ENCODE measurements at places on chromosomes 16 and 17. TPM values are rescaled to one million over a fixed set of nuclear protein-coding genes. Genes with fewer than 3 reads are reported as not detected.
A peak's percentile ranks its signal among the peaks of the same experiment; 100 is the strongest.

- peaks cover 57% of the 10 kb centered on the region for H3K27me3 ChIP-seq
- peak within 1 kb of the TSS; percentile 22 for H3K4me3 ChIP-seq
- no peaks in the 10 kb centered on the region for H3K4me1 ChIP-seq
- H3K36me3 ChIP-seq = no peaks in the 10 kb centered on the region
These were observed at the start of gene MARVELD3 for GRCh38 chr16:71626018-71626857. Gene MARVELD3, plus strand, starts transcription at chr16:71626184. Its CDS starts 46 bp downstream, at chr16:71626230.

- H3K36me3 ChIP-seq = peaks cover 28% of the 10 kb centered on the region
- H3K4me3 ChIP-seq = no peak overlapping the region
- DNase-seq = no peak
- H3K27ac ChIP-seq = no peak overlapping the region
- peaks cover 28% of the 10 kb centered on the region for H3K27me3 ChIP-seq
These were observed 3.3 kb downstream of the TSPOAP1 start for GRCh38 chr17:58325289-58325726.

- no peak overlapping the region for H3K4me3 ChIP-seq
- H3K4me1 ChIP-seq = no peaks in the 10 kb centered on the region
- no peak for DNase-seq
These were observed 6.5 kb upstream of the DHX40 start for GRCh38 chr17:59558953-59559352.

- no peak for DNase-seq
- peaks cover 11% of the 10 kb centered on the region for H3K27me3 ChIP-seq
- no peak overlapping the region for H3K4me3 ChIP-seq
These were observed 1.7 kb downstream of the MYOCD start for GRCh38 chr17:12667299-12667958.

- no peaks in the 10 kb centered on the region for H3K36me3 ChIP-seq
- no peaks in the 10 kb centered on the region for H3K27me3 ChIP-seq
- H3K4me3 ChIP-seq = no peak overlapping the region
- no peaks in the 10 kb centered on the region for H3K4me1 ChIP-seq
These were observed 51.8 kb downstream of the CA10 start for GRCh38 chr17:52106638-52107261.

DNA sequence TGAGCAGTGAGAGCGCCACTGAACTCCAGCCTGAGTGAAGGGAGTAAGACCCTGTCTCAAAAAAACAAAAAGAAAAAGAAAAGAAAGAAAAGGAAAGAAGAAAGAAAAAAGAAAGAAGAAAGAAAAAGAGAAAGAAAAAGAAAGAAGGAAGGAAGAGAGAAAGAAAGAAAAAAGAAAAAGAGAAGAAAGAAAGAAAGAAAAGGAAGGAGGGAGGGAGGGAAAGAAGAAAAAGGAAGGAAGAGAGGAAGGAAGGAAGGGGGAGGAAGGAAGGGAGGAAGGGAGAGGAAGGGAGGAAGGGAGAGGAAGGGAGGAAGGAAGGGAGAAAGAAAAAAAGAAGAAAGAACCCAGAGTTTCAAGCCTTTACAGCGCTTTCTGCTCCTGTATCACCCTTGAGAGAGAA is 19.1 kb downstream of the GINS3 start:
- no peak for DNase-seq
- no peaks in the 10 kb centered on the region for H3K27me3 ChIP-seq
- H3K4me3 ChIP-seq = no peak overlapping the region
- no peaks in the 10 kb centered on the region for H3K4me1 ChIP-seq
- H3K36me3 ChIP-seq = no peaks in the 10 kb centered on the region

- no peaks in the 10 kb centered on the region for H3K36me3 ChIP-seq
- H3K27me3 ChIP-seq = no peaks in the 10 kb centered on the region
- H3K4me3 ChIP-seq = no peak overlapping the region
- no peak for DNase-seq
- H3K27ac ChIP-seq = no peak overlapping the region
These were observed 252.9 kb upstream of the XYLT1 start for GRCh38 chr16:17723531-17724134.

- H3K4me1 ChIP-seq = no peaks in the 10 kb centered on the region
- DNase-seq = no peak
- H3K27ac ChIP-seq = no peak overlapping the region
- no peak overlapping the region for H3K4me3 ChIP-seq
These were observed 94.6 kb upstream of the SMIM36 start for GRCh38 chr17:55605705-55606487.

- H3K27me3 ChIP-seq = peaks cover 3% of the 10 kb centered on the region
- H3K4me1 ChIP-seq = peaks cover 8% of the 10 kb centered on the region
- no peaks in the 10 kb centered on the region for H3K36me3 ChIP-seq
- no peak for DNase-seq
- H3K4me3 ChIP-seq = no peak overlapping the region
These were observed 8.6 kb downstream of the CES4A start for GRCh38 chr16:66996983-66997358.

GRCh38 chr17:68972119-68972704 is 17.0 kb upstream of the ABCA8 start:
- no peaks in the 10 kb centered on the region for H3K36me3 ChIP-seq
- H3K27me3 ChIP-seq = no peaks in the 10 kb centered on the region
- no peaks in the 10 kb centered on the region for H3K4me1 ChIP-seq

DNA sequence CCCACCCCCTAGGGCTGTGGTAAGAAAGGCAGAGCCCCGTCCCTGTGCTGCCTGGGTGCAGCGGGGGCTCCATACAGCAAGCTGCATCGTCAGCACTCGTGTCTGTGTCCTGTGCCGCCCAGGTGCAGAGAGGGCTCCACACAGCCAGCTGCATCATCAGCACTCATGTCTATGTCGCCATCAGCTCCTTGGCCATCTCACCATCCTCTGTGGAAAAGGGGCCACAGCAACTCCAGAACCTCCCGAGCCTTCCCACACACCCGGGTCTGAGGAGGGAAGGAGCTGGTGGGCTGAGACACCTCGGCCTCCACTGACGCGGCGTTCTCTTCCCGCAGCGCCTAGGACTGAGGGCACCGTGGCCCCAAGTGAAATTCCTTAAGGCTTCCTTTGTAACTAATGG is 72.9 kb upstream of the CHMP6 start:
- peaks cover 64% of the 10 kb centered on the region for H3K36me3 ChIP-seq
- no peak overlapping the region for H3K27ac ChIP-seq

DNA sequence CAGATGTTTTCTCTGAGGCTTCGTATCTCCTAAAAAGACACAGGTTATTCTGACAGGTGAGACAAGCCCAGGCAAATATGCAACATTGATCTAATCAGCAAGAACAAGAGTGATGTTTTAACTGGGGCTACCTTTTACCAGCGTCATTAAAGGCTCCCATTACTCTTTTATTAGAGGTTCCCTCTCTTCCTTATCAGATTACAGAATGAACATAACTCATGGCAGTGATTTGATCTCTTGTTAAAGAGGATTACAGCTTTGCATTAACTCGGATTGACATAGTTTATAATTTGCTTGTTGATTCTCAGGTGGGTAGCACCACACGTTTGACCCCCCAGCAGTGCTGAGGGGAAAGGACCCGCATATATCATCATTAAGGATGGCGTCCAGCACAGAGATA is 90.5 kb downstream of the AATF start:
- H3K4me3 ChIP-seq = no peak overlapping the region
- H3K36me3 ChIP-seq = peaks cover 9% of the 10 kb centered on the region
- peaks cover 16% of the 10 kb centered on the region for H3K4me1 ChIP-seq

GRCh38 chr16:62853887-62854286 is 817.6 kb upstream of the CDH8 start:
- no peaks in the 10 kb centered on the region for H3K4me1 ChIP-seq
- H3K4me3 ChIP-seq = no peak overlapping the region
- DNase-seq = no peak
- H3K27me3 ChIP-seq = no peaks in the 10 kb centered on the region
- H3K27ac ChIP-seq = no peak overlapping the region

GRCh38 chr16:29989111-29989858 is 6.1 kb downstream of the HIRIP3 start:
- H3K4me1 ChIP-seq = peaks cover 3% of the 10 kb centered on the region
- H3K36me3 ChIP-seq = peaks cover 93% of the 10 kb centered on the region
- no peak overlapping the region for H3K4me3 ChIP-seq
- no peak overlapping the region for H3K27ac ChIP-seq
- H3K27me3 ChIP-seq = no peaks in the 10 kb centered on the region

- no peak overlapping the region for H3K4me3 ChIP-seq
- peaks cover 13% of the 10 kb centered on the region for H3K4me1 ChIP-seq
- H3K27ac ChIP-seq = peak overlapping the region; percentile 52
- DNase-seq = peak; percentile 66
These were observed 9.3 kb upstream of the WBP2 start for GRCh38 chr17:75864448-75864871.

GRCh38 chr16:1237990-1238389 is 2.5 kb upstream of the TPSAB1 start:
- H3K27ac ChIP-seq = no peak overlapping the region
- H3K4me3 ChIP-seq = no peak overlapping the region
- H3K27me3 ChIP-seq = no peaks in the 10 kb centered on the region
- no peak for DNase-seq
- no peaks in the 10 kb centered on the region for H3K36me3 ChIP-seq
- no peaks in the 10 kb centered on the region for H3K4me1 ChIP-seq

DNA sequence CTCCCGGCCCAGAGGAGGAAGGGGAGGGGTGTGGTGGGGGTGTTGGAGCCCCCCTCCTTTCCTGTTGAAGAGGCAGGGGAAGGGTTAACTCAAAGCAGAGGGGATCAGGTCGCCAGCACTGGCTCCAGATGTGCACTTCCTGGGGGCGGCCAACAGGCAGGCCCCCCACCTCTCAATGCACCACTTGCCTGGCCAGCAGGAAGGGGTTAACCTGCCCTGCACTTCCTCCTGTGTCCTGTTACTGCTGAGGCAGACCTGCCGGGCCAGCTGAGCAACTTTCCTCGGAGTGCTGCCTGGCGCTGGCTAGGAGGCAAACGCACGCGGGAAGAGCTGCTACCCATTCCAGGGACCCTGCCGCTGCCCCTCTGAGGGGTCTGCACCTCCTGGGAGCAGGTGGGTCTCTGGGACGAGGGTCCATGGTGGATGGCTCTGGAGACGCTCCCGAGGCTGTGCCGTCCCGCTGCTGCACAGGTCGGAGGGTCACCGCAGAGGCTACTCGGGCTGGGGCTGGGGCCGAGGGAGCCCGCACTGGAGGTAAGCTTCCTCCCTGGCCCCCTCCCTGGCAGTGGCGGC is at the start of gene EPN3:
Gene EPN3 (plus strand): TSS at position 284 of the 573 bp plus-strand sequence. CDS start 3,822 bp downstream, outside the sequence.
- no peak for DNase-seq
- H3K36me3 ChIP-seq = no peaks in the 10 kb centered on the region
- peaks cover 8% of the 10 kb centered on the region for H3K4me1 ChIP-seq

DNA sequence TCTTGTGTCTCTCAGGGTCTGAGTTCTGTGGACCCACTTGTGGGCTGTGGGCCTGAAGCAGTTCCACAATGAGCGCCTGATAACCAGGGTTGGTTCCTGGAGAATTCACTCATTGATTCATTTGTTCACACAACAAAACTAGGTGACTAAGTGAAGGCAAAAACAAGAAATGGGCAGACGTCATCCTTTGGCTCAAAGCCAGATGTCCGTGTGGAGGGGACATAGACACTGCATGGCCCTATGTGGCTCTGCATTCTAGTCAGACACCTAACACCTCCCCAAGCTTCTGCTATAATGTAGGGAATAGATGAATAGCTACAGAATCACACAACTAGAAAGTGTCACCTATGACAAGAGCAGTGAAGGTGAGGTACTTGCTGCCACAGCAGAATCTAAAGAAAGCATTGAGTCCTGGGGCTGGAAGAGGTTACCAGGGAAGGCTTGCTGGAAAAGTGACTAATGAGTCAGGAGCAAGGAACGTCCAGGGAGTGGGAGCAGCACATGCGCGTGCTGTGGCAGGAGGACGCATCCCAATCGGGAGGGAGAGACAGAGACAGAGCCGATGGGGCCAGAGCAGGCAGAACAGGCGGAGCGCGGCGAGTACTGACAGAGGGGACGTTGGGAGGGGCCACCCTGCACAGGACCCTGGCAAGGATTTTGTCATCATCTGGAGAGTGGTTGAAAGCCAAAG is 58.9 kb downstream of the CES1 start:
- no peak overlapping the region for H3K4me3 ChIP-seq
- no peak for DNase-seq
- no peaks in the 10 kb centered on the region for H3K36me3 ChIP-seq
- no peaks in the 10 kb centered on the region for H3K27me3 ChIP-seq
- H3K4me1 ChIP-seq = no peaks in the 10 kb centered on the region

CD68 gene
- total RNA-seq = 47.0 TPM

ABCA6 gene
- 5.5 TPM for total RNA-seq

KRT36 gene
- total RNA-seq = 1.2 TPM

CCL14 gene
- total RNA-seq = 4.1 TPM

KRTAP2-1 gene
- total RNA-seq = not detected

TBC1D3H gene
- 0.05 TPM for total RNA-seq

KRTAP4-9 gene
- not detected for total RNA-seq

CPHXL gene
- total RNA-seq = not detected

Measured in thymus (tissue), 14 donors.